CD4-positive, alpha-beta T cell treated with Interleukin-21 for 1 hour (primary cell): ENCODE measurements at places on chromosomes 12 and 14.

- DNase-seq: no peak
Observed at GRCh38 chr12:87660291-87660690, 368.9 kb downstream of the C12orf50 start.

- DNase-seq: no peak
Observed at GRCh38 chr12:97594236-97595088, 131.9 kb downstream of the RMST start.

DNA sequence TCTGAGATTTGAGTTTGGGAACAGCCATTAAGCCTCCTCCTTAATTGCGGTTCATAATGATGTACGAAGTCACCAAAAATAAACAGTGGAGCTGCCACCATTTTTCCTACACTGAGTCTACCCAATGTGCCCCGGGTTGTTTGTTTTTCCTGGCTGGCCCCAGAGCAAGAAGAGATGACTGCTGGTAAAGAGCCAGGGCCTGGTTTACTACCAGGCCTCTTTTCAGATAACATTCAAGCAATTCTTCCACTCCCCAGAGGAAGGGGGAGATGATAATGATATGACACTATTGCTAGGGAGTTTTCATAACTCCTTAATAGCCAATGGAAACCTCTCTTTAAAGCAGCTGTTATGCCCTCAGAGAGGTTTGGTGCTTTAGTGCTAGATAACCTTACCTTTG, 42.3 kb downstream of the BRAP start:
- DNase-seq: no peak

GRCh38 chr14:82432301-82433105, 898.9 kb upstream of the SEL1L start:
- no peak for DNase-seq

DNA sequence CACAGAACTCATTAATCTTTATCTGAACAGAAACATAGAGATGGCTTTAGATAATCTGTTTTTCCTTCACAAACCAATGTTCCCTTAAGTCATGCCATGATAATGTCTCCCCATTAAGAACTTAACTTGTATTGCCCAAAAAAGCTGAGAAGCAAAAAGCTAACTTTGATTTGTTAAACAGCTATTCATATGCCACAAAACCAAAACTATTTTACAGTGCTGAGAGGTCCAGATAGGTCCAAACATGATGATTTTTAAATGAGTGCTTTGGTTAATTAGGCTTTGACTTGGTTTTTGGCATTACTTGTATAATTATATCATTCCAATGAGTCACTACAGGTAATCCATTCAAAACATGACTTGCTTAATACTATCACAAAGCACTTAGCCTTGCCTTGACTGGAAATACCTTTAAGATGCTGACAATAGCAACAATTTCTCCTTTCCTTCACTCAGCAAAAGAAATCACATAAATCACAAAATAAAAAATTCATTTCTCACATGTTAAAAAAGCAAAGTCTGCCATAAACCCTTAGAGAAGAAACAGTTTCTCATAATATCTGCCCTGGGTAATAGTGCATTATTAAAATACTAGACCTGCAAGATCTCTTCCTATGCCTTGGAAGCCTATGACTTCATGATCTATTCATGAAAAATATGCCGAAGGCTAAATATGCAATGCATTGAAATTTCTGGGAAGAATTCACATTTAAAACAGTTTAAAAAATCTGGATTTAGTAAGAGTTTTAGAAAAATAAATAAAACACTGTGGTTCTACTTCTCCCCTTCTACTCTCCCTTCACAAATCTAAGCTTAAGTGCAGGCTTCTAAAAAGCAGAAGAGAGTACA, 52.0 kb upstream of the SAV1 start:
- DNase-seq: no peak

- no peak for DNase-seq
Observed at GRCh38 chr14:74978416-74978947, 23.1 kb upstream of the PGF start.

GRCh38 chr12:52054231-52054832, 3.1 kb downstream of the NR4A1 start:
- peak; percentile 27 for DNase-seq
